ENCODE measurements at places on chromosomes 1 and 21.

DNA sequence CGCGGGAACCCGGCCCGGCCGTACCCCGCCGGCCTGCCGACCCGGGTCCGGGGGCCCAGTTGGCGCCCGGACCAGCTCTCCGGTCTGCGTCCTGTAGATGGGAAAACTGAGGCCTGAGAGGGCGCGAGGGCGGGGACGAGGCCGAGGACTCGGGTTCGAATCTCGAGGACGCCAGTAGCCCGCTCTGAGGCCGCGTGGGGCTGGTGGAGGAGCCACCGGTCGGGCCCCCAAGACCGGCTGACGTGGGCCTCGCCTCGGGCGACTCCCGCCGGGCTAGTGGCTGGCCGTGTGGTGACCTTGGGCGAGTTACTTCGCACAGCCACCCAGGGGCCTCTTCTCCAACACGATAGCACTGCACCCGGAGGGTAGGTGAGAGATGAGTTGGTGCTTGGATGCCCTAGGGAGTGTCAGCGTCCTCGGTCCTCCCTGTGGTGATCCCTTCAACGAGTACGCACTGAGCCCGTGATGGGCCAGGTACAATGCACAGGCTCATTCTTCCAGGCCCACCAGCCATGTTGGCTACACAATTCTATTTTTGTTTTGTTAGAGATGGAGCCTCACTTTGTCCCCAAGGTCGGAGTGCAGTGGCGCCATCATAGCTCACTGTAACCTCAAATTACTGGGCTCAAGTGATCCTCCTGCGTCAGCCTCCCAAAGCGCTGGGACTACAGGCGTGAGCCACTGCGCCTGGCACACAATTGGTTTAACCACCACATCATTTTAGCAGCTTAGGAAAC, 404 bp upstream of the SCMH1 start:
- no peak for DNase-seq

DNA sequence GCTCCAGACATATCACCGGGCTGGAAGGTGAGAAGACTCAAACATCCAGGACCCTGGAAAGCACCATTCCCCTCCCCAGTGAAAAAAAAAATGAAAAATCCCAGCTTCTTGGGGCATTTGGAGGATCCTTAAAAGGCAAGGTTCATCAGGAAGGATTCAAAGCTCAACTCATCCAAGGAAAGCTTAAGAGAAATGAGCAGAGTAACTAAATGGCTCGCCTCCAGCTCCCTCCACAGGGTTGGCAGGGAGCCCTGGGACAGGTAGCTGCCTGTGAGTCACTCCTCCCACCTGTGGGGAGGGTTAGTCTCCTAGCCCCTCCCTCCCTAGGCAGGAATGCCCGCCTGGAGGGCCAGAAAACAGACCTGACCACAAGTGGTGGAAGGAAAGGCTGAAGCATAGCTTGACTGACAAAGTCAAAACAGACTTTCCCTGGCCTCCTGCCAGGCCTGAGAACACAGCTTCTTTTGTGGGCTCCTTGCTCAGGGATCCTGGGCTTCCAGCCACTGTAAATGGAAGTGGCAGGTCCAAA, 712 bp upstream of the LAMB3 start:
- DNase-seq, result peak; percentile 40

GRCh38 chr1:94796266-94796665, 23.9 kb upstream of the SLC44A3 start:
- no peak for DNase-seq

- DNase-seq, result peak; percentile 91
These were observed 10.1 kb upstream of the SESN2 start for GRCh38 chr1:28249013-28249865.

DNA sequence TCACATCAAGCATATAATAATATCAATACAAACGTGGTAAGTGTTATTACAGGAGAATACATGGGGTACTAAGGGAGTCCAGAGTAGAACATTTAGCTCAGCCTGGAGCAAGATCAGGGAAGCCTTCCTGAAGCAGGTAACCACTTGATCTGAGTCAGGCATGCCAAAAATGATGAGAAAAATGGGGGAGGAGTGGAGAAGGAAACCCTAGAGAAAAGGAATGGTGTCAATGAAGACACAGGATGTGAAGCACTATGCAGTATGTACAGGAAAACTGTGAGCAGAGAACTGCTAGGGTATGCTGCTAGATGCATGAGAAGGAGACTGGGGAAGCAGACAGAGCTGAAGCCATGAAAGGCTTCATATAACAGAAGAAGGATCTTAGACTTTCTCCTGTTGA, 84.7 kb downstream of the NOTCH2 start:
- DNase-seq, result no peak

DNA sequence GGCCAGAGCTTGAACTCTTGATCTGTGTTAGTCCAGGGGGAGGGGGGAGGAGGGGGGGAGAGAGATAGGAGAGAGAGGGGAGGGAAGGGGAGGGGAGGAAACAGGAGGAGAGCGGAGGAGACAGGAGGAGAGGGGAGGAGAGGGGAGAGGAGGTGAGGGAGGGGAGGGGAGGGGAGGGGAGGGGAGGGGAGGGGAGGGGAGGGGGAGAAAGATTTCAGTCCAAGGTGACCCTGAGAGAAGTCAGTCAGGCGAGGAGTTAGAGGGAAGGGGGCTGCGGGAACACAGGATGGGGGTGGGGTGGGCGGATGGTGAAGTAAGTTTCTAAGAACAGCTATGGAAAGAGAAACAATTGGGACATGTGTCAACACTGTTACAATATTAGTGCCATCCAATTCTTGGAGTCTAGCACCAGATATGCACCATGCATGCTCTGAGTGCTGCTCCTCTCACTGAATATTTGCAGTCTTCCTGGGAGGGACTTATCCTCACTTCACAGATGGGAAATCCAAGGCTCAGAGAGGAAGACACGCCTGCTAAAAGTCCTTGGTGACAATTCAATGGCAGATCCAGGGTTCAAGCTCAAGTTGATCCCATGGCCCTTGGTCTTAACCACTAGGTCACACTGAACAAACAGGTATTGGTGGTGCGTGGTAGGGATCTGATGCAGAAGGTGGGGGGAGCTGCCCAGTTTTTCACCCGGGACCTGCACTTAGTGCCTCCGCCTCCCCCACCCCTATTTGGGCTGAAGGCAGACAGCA, 42.5 kb upstream of the ECE1 start:
- peak; percentile 67 for DNase-seq

Data from OCI-M1 (cell line).